ENCODE measurements at places on chromosomes 12 and 14.
A peak's percentile ranks its signal among the peaks of the same experiment; 100 is the strongest.

- H3K27ac ChIP-seq, result no peak overlapping the region
- peaks cover 20% of the 10 kb centered on the region for H3K4me1 ChIP-seq
- peaks cover 100% of the 10 kb centered on the region for H3K36me3 ChIP-seq
Observed at GRCh38 chr14:100092832-100093231, 27.6 kb downstream of the EVL start.

- H3K36me3 ChIP-seq, result no peaks in the 10 kb centered on the region
- no peaks in the 10 kb centered on the region for H3K27me3 ChIP-seq
- H3K4me1 ChIP-seq, result peaks cover 43% of the 10 kb centered on the region
Observed at GRCh38 chr14:39267608-39268005, 33.9 kb downstream of the MIA2 start.

DNA sequence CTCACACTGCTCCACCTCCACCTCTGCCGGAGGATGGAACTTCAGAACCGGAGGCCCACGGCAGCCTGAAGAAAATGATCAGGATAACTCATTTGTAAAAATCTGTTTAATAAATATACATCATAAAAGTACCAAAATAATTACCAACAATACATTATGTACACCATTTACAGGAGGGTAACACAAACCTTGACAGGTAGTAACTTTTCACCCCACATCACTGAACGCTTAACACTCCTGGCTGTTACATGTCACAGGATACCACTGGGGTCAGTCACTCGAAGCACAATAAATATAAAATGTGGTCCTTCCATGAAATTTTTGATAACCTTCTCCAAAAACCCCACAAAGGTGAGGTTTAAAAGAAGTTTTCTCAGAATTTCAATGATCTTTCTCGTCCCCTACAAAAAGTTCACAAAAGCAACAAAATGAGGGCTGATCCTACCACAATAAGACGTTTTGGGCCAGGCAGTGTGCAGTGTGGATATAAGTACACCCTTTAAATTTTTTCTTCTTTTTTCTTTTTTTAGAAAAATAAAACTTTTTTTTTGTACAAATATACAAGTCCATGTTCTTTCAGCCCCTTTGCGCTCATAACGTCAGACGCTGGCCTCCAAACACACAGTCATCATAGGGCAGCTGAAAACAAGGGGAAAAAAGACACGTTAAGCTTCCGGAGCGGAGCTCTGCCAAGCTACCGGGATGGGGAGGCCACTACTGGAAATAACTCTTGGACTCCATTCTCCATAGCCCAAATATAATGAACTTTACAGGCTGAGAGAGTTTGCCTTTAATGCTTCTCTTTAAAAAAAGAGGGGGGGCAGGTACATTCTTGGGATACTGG lies 2.9 kb downstream of the NFKBIA start:
- H3K36me3 ChIP-seq, result peaks cover 38% of the 10 kb centered on the region
- H3K27me3 ChIP-seq, result no peaks in the 10 kb centered on the region
- peaks cover 46% of the 10 kb centered on the region for H3K4me1 ChIP-seq
- peak overlapping the region; percentile 93 for H3K4me3 ChIP-seq
- peak overlapping the region; percentile 15 for H3K27ac ChIP-seq

GRCh38 chr12:51240971-51241370 lies 2.3 kb downstream of the DAZAP2 start:
- no peak overlapping the region for H3K4me3 ChIP-seq
- no peak for DNase-seq
- no peak overlapping the region for H3K27ac ChIP-seq

DNA sequence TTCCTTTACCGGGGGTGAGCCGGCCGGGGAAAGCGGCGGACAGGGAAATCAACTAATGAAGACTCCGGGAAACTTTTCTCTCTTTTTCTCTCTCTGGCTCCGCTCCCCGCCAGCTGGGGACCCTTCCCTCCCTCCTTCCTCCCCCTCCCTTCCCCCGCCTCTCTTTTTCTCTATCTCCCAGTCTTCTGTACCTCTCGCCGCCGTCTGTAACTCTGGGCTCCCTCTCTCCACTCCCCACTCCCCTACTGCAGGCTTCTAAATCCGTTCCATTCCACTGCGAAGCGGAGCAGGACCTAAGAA lies 6.9 kb upstream of the HOXC11 start:
- peaks cover 76% of the 10 kb centered on the region for H3K27me3 ChIP-seq
- H3K4me1 ChIP-seq, result 0 out of 2 replicates have a peak, but pooled peaks cover 2% of the 10 kb centered on the region
- no peak for DNase-seq
- no peak overlapping the region for H3K4me3 ChIP-seq

DNA sequence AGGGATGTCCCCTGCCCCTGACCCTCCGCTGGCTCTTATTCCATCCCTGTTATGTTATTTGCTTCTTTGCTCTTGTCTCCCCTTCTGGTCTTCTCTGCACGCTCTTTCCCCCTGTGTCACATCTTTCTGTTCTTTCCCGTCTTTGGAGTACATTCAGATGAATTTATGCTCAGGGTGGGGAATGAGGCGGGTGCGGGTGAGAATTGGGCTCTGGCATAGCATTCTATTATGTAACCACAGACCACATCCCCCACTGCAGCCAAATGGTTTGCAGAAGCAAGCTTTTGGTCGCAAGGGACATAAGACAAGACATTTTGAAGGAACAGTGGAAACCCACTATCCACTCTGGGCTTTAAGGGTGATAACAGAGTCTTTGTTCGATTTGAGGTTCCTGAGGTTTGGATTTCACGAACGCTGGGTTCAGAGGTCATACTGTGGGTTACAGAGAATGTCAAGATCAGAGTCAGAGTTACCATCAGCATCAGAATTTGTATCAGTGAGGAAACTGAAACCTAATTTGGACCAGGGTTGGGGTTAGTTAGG lies 3.8 kb downstream of the ENDOU start:
- DNase-seq, result peak; percentile 40
- H3K4me3 ChIP-seq, result no peak overlapping the region
- H3K36me3 ChIP-seq, result no peaks in the 10 kb centered on the region
- H3K4me1 ChIP-seq, result no peaks in the 10 kb centered on the region

- H3K4me3 ChIP-seq, result no peak overlapping the region
- DNase-seq, result no peak
- H3K36me3 ChIP-seq, result no peaks in the 10 kb centered on the region
- H3K4me1 ChIP-seq, result no peaks in the 10 kb centered on the region
- H3K27ac ChIP-seq, result no peak overlapping the region
- no peaks in the 10 kb centered on the region for H3K27me3 ChIP-seq
Observed at GRCh38 chr12:124626971-124627411, 59.6 kb upstream of the NCOR2 start.

DNA sequence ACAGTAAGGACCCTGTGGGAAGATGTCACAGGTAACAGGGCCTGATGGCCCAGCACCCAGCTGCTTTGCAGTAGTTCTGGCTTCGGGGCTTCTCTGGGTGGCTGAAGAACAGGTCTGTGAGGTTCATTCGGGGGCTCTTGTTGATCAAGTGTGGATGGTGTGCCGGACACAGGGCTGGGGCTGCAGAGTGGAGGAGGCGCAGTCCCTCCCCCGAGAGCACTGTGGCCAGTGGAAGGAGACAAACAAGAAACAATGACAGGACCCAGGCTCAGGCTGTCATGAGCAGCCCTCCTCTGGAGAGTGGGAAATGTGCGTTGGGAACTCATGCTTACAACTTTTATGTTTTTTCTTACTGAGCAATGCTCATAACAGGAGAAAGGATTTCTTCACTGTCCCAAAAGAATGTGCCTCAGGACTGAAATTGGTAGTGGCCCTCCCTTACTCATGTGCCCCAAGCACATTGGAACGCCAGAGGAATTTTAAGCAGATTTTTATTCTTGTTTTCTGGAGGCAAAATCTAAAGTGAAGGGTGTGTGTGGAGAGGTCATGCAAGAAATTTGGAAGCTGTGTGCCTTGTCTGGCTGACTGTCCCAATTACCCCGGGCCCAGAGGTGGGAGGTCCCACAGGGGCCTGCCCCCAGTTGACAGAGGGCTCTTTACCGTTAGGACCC lies 233.8 kb downstream of the CACNA1C start:
- no peak for DNase-seq
- H3K4me3 ChIP-seq, result no peak overlapping the region
- H3K27ac ChIP-seq, result no peak overlapping the region
- peaks cover 25% of the 10 kb centered on the region for H3K27me3 ChIP-seq
- peaks cover 3% of the 10 kb centered on the region for H3K4me1 ChIP-seq

DNA sequence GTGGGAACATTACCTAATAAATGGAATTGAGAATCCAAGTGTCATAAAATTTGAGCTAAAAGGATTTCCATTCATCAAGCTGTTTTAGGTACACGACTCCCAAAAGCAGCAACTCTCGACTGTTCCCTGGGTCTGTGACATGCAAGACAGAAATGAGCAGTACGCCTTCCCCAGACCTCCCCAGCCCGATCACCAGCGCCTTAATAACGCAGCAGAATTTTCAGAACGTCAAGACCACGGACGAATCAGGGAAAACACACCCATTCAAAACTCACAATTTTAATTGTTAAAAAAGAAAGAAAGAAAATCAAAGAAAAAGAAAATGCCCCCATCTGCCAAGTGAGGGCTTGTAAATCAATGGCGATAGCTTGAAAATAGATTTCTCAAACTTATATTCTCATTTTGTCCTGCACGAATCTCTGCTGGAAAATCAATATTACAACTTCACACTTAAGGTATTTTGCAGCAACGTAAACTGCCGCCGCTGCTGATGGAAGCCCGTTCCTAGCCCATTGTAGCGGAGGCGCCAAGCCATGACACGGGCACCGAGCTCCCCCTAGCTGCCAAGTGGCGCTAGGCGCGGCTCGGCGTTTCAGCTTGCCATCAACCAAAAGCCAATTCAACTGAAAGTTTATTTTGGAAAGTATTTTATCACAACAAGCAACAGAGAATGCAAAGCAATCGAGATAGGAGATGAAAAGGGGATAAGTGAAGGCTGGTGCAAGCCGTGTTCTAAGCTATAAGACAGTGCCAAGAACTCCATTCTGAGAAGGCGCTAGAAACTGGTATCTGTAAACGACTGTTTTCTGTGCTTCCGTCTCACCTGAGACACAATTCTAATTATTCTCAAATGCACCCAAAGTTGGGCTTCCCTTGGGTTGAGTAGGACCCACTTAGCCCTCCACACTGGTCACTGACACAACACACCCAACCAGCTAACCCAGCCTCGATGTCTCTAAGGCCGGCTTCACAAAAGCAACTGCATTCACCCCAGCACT lies 5.5 kb downstream of the BCL11B start:
- peak overlapping the region; percentile 69 for H3K4me3 ChIP-seq
- H3K27ac ChIP-seq, result peak overlapping the region; percentile 86
- peaks cover 61% of the 10 kb centered on the region for H3K36me3 ChIP-seq
- peaks cover 55% of the 10 kb centered on the region for H3K4me1 ChIP-seq
- DNase-seq, result peak; percentile 82

DNA sequence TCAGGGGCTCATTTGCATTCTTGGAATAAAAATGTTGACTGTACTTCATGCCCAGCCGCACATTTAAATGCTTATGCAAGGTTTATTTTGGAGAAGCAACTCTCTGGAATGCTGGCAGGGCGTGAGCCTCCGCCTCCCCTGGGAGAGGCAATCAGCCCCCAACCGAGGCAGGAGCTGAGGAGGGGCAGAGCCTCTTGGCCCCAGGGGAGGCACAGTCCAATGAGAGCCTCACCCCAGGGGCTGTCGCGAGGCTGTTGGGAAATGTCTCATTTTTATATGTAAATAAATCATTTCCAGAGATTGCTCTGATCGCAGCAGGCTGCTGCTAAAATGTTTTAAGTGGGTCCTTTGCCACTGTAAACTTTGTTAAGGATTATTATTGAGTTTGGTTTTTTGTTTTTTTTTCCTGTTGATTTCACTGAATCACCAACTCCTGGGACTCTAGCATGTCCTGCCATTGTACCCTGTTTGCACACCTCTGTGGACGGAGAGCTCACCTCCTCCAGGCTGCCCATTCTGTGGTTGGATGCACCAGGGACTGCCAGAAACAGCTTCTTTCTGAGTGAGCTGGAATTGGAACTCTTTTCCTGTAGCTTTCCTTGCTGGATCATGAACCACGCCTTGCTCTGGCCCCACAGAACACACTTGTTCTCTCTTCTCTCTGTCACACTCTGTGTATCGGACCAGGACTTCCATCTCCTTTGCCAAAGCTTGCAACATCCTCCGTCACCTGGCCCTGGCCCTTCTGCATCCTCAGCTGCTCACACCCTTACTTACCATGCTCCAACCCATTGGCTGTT lies 46.9 kb upstream of the FAM181A start:
- no peak overlapping the region for H3K27ac ChIP-seq
- DNase-seq, result no peak
- H3K4me1 ChIP-seq, result no peaks in the 10 kb centered on the region
- no peaks in the 10 kb centered on the region for H3K36me3 ChIP-seq

- no peak for DNase-seq
- H3K27ac ChIP-seq, result no peak overlapping the region
- no peaks in the 10 kb centered on the region for H3K4me1 ChIP-seq
- no peaks in the 10 kb centered on the region for H3K36me3 ChIP-seq
- H3K27me3 ChIP-seq, result no peaks in the 10 kb centered on the region
- no peak overlapping the region for H3K4me3 ChIP-seq
Observed at GRCh38 chr12:94039914-94040313, 108.5 kb upstream of the PLXNC1 start.

DNA sequence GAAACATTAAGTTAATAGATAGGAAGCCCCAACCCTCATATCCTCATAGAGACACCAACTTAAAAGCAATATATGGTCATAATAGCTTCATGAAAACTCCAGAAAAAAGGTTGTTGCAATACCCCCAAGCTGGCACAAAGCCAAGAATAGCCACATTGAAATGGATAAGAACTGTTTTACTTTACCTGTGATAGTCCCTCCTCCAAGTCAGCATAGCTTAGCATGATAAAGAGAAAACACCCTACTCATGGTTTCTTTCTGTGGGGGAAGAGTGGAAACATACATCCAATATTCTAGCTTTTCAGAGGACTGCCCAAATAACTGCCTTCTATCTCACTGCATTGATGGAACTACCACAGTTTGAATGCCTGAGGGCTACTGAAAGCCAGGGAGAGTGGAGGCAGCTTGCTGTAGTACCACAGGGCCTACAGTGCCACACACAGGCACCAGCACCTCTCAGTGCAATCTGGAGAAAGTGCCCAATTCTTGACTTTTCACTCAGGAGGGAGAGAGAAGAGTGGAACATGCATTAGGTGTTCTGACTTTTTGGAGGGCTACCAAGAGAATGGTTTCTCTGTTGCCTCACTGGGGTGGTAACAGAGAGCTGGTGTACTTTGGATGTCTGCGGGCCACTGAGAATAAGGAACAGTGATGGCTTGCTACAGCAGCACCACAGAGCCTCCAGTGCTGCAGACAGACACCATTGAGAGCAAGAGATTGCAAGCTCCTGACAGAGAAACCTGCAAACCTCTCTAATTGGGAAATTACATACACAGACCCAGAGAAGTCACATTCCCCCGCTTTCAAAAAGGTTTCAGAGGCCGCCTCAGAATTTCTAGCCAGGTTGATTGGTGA lies 157.1 kb upstream of the GARIN2 start:
- H3K36me3 ChIP-seq, result peaks cover 5% of the 10 kb centered on the region
- H3K27ac ChIP-seq, result no peak overlapping the region
- H3K4me1 ChIP-seq, result no peaks in the 10 kb centered on the region
- DNase-seq, result no peak
- H3K4me3 ChIP-seq, result no peak overlapping the region

Data from DND-41 (cell line).